ENCODE measurements at places on chromosomes 6 and 20. TPM values are rescaled to one million over a fixed set of nuclear protein-coding genes. Genes with fewer than 3 reads are reported as not detected.

Gene RRP36
- total RNA-seq: 126 TPM

Gene FOXS1
- total RNA-seq: not detected

Gene PRKN
- total RNA-seq: 0.13 TPM

Gene SLC22A1
- total RNA-seq: not detected

Gene FNDC11
- 0.80 TPM for total RNA-seq

Gene ATF6B
- total RNA-seq: 27.2 TPM

Gene PHACTR2
- 94.1 TPM for total RNA-seq

Gene SDCBP2
- total RNA-seq: 5.6 TPM

Gene MAS1L
- not detected for total RNA-seq

Gene OR2H2
- total RNA-seq: not detected
